ENCODE measurements at places on chromosomes 2 and 18.

- no peak for DNase-seq
Measured at GRCh38 chr2:148604927-148605326, 39.6 kb upstream of the EPC2 start.

DNA sequence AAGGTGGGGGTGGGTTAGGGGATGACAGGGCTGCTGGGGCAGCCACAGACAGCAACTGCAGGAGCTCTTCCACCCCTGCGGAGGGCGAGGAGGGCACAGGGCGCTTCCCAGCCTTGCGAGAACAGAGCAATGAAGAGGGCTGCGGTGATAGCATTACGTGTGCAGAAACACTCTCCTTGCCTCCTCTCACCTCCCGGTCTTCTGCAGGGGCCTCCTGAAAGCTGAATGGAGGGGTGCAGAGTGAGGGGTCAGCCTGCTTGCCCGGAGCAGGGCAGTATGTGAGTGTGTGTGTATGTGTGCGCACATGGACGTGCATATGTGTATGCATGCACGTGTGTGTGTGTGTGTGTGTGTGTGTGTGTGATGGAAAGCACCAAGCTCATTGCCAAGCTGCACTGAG lies 29.5 kb upstream of the IL1R2 start:
- DNase-seq: no peak

GRCh38 chr18:9366126-9366714 lies 31.6 kb downstream of the TWSG1 start:
- DNase-seq: no peak

DNA sequence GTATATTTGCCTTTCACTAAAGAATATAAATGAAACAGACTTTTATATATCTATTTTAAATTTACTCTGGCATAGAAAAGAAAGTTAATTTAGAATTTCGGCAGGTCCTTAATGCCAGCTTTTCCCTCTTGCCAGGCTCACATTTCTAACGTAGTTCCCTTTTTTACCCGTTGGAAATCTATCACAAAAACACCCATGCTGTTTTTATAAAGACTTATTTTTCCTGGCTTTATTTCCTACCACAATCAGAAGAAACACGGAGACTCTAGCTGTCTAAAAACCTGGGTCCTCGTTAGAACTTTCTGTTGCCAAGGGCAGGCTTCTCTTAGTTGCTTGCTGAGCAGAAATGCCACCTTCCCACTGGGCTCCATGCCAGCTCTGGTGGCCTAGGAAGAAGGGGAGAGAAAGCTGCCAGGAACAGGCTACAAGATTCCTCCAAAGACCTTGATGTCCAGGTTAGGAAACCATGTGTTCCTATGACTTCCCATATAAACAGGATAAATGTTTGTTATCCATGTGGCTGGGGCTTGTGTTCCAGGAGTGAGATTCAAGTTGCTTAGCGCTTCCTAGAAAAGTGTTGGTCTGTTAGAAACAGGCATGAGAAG lies 17.8 kb upstream of the TMEM18 start:
- DNase-seq: no peak

GRCh38 chr2:69969991-69970390 lies 8.6 kb upstream of the ASPRV1 start:
- DNase-seq: no peak

- no peak for DNase-seq
Measured at GRCh38 chr2:163856941-163857340, 121.1 kb upstream of the FIGN start.

DNA sequence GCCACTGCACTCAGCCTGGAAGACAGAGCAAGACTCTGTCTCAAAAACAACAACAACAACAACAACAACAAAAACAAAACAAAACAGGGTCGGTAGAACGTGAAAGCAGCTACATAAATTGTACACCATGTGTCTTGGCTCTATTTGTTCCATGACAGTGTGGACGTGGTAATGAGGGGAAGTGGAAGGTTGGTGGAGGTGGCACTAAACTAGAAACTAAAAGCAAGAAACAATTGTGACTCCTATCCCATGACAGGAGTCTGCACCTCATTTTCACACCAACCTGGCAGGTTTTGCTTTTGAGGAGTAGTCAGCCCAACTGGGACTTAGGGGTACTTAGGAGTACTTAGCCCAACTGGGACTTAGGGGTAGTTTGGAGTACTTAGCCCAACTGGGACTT lies 62.5 kb upstream of the MRPS9 start:
- no peak for DNase-seq

DNA sequence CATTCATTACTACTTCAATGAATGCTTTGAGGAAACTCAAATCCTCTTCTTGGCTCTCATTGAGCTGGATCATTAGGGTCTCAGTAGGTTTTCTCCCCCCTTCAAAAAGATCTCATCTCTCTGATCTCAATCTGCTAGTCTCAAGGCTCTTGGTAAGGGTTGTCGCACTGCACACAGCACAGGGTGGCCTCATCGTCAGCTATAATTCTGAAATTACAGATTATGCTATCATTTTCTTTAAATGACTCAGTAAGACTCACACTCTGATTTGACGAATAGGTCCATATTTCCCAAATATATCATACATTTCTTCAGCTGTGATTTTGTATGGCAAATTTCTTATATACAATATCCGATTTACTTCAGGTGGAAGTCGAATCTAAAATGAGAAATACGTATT lies 2.3 kb downstream of the SF3B6 start:
- DNase-seq: no peak

DNA sequence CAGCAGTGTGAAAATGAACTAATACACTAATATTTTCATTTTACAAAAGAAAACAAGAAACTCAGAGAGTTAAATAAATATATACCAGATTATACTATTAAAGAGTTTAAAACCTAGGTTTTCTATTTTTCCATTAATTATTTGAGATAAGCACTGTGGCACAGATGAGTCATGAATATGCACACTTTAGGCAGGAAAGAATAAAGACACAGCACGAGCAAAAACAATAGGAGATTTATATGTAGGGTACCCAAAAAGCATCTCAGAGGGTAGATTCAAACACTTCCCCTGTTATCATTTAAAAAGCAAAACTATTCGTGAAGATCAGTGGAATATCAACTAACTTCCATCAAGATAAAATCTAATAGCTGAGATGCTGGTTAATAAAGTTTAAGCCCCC lies 430.6 kb downstream of the ERBB4 start:
- DNase-seq: no peak

DNA sequence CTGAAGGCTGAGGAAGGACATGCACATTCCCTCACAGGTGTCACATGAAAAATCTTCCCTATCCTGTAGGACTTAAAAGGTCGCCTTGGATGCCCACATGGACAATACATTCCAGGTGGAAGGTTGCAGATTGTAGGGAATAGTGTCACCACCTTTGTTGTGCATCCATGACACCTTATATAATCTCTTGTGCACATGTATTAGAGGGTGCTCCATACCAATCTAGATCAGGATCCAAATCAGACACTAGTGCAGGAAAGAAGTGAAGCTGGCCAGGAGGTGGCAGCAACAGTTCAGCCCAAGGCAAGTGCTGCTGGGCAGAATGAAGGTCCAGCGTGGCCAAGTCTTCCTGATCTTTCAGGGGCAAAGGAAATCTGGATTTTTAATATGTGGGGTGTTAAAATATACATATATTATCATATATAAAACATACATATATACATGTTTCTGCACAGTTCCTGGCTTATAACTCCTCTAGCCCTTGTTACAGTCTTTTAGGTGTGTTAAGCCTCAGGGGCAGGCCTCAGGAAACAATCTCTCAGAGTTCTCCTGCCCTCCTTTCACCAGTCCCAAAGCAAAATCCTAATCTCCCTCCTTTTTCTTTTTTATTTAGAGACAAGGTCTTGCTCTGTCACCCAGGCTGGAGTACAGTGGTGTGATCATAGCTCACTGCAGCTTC lies 16.6 kb downstream of the NIF3L1 start:
- DNase-seq: peak; percentile 83

DNA sequence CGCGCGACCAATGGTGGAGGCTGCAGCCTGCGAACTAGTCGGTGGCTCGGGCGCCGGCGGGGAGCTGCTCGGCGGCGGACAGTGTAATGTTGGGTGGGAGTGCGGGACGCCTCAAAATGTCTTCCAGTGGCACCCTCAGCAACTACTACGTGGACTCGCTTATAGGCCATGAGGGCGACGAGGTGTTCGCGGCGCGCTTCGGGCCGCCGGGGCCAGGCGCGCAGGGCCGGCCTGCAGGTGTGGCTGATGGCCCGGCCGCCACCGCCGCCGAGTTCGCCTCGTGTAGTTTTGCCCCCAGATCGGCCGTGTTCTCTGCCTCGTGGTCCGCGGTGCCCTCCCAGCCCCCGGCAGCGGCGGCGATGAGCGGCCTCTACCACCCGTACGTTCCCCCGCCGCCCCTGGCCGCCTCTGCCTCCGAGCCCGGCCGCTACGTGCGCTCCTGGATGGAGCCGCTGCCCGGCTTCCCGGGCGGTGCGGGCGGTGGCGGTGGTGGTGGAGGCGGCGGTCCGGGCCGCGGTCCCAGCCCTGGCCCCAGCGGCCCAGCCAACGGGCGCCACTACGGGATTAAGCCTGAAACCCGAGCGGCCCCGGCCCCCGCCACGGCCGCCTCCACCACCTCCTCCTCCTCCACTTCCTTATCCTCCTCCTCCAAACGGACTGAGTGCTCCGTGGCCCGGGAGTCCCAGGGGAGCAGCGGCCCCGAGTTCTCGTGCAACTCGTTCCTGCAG lies at the start of gene HOXD9:
TSS of gene HOXD9 (plus strand) at position 37 of the 728 bp plus-strand sequence. CDS start at position 87, 50 bp downstream.
- peak; percentile 75 for DNase-seq

GRCh38 chr2:116874021-116874420 lies 940.5 kb upstream of the DDX18 start:
- no peak for DNase-seq

- peak; percentile 48 for DNase-seq
Measured at GRCh38 chr2:55887901-55888624, 35.5 kb downstream of the EFEMP1 start.

DNA sequence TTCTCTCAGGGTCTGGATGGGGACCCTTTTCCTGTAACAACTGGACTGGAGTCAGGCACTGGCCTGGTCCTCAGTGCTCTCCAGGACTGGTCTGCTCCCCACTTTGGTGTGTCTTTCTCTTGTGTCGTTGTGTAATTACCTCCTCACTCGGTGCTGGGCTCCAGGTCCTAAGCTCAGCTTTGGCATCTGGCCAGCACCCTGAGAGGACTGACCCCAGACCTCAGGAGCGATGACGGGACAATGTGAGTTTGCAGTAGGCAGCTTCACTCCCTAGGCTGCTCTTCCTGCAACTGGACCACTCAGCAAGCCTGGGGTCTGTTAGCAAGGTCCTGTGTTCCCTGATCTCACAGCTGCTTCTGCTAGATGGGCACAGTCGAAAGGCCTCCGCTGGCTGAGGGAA lies 93.8 kb downstream of the COLEC12 start:
- DNase-seq: no peak

- no peak for DNase-seq
Measured at GRCh38 chr18:524466-524865, 24.0 kb upstream of the COLEC12 start.

DNA sequence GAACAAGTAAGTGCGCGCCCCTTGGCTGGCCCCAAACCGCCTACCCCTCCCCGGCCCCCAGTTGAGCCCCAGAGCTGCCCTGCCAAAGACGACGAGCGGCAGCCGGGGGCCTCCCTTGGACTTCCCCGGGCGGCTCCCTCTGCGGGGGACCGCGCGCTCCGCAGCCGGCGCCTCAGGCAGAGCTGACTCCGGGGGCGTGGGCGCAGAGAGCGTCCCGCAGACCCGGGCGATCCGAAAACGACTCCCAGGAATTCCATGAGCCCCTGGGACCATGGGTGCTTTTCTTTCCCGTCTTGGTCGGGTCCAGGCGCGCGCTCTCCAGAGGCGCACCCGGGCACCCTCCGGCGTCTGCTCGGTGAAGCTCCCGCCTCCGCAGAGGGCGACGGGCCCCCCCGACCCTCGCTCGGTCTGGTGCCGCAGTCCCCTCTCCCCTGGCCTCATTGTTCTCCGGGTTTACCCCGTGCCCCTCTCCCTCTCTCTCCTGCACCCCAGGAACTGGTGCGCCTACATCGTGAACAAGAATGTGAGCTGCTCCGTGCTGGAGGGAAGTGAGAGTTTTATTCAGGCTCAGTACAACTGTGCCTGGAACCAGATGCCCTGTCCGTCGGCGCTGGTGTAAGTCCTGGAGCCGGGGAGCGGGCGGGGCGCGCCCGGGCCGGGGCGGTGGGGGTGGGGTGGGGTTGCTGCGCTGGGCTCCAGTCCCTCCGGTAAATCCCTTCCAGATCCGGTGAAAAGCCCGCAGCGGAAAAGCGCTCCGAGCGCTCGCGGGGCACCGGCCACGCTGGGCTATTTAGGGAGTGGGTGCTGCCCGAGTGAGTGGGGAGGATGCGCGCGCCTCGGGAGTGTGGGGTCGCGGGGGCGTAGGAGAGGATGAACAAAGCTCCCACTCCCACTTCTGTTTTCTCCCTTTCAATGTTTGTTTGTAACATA lies 776 bp downstream of the EMILIN2 start:
- DNase-seq: no peak

GRCh38 chr18:22293417-22293816 lies 124.0 kb downstream of the GATA6 start:
- DNase-seq: no peak

DNA sequence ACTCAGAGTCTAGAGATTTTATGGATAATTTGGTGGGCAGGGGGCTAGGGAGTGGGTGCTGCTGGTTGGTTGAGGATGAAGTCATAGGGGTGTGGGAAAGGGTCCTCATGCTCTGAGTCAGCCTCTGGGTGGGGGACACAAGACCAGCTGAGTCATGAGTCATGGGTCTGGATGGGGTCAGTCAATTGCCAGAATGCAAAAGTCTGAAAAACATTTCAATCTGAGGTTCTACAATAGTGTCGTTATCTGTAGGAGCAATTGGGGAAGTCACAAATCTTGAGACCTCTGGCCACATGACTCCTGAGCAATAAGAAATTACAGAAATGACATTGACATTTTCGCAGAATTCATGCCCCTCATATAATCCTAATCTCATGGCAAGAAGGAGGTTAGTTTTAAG lies 15.1 kb downstream of the NMS start:
- DNase-seq: no peak

- no peak for DNase-seq
Measured at GRCh38 chr2:232162187-232162586, 200.7 kb downstream of the DIS3L2 start.

DNA sequence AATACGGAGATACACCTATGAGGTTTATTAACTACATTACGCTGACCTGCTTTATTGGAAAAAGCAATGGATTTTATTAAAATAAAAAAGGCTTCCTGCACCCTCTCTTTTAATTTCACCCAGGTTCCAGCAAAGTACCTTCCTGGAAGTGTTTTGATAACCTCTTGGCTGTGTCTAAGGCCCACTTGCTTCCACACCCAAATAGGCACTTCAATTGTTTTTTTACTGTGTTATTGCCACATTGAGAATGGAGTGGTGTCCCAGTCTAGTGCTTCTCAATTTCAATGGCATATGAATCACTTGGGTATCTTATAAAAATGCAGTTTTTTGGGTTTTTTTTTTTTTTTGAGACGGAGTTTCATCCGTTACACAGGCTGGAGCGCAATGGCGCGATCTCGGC lies 47.6 kb downstream of the SF3B1 start:
- DNase-seq: no peak

GRCh38 chr2:84309281-84309680 lies 149.8 kb downstream of the SUCLG1 start:
- no peak for DNase-seq

GRCh38 chr2:99729104-99730025 lies 239.5 kb upstream of the REV1 start:
- no peak for DNase-seq
